ENCODE measurements at places on chromosomes 7 and 10. TPM values are rescaled to one million over a fixed set of nuclear protein-coding genes. Genes with fewer than 3 reads are reported as not detected.
A peak's percentile ranks its signal among the peaks of the same experiment; 100 is the strongest.

DNA sequence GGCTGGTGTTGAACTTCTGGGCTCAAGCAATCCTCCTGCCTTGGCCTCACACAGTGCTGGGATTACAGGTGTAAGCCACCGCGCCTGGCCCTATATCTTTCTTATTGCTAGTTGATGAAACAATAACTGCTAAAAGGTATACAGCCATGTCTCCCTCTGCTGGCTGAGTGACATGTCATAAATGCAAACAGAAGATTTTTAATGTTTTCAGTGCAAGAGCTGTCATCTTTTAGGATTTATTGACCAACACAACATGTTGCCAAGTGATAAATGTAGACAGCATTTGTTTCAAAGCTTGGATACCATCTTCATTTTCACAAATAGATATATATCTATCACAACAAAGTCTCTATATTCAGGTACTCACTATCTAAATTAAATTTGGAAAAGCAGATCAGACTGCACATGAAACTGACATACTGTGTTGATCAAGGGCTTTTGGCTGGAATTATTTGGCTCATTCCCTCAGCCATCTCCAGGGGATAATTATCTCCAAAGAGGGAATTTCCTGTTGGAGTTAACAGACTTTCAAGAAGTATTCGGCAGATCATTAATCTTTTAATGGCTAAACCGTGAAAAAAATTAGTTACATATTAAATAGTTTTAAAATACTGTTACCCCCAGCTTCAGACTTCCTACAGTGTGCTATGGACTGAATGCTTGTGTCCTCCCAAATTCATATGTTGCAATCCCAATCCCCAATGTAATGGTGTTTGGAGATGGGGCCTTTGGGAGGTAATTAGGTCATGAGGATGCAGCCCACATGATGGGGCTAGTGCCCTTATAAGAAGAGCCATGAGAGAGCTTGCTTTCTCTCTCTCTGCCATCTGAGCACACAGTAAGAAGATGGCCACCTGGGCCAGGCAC, 41.3 kb upstream of the SRPK2 start:
- H3K27me3 ChIP-seq = no peaks in the 10 kb centered on the region
- H3K4me1 ChIP-seq = no peaks in the 10 kb centered on the region
- no peak overlapping the region for H3K4me3 ChIP-seq
- no peak overlapping the region for H3K27ac ChIP-seq
- peak; percentile 55 for DNase-seq

MKI67 gene
- 151 TPM for total RNA-seq

ADARB2 gene
- 0.31 TPM for total RNA-seq

FRMD4A gene
- 7.1 TPM for total RNA-seq

- no peak overlapping the region for H3K4me3 ChIP-seq
- H3K4me1 ChIP-seq = no peaks in the 10 kb centered on the region
- H3K27me3 ChIP-seq = no peaks in the 10 kb centered on the region
- no peak overlapping the region for H3K27ac ChIP-seq
- no peak for DNase-seq
- H3K36me3 ChIP-seq = no peaks in the 10 kb centered on the region
Measured at GRCh38 chr7:136530831-136531230, 337.6 kb upstream of the CHRM2 start.

- no peak overlapping the region for H3K4me3 ChIP-seq
- no peaks in the 10 kb centered on the region for H3K36me3 ChIP-seq
- DNase-seq = no peak
Measured at GRCh38 chr10:7622969-7623368, 43.8 kb downstream of the ITIH5 start.

SLC13A4 gene
- not detected for total RNA-seq

DNA sequence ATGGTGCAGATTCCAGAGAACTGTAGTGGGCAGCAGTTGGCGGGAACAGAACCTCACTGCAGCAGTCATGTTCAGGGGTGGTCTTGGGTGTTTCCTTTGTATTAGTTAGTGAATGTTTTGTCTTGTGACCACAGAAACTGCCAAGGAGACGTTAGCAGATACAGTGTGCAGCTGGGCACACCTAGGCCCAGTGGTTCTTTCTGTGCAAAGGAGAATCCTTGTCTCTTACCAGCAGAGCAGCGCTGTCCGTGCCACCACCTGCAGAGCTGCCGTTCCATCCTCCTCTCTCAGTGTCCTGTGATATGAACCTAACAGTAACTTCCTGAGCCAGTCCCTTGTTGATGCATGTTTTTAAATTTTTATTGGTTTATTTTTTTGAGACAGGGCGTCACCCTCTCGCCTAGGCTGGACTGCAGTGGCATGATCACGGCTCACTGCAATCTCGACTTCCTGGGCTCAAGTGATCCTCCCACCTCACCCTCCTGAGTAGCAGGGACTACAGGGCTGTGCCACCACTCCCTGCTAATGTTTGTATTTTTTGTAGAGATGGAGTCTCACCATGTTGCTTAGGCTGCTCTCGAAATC, 60.6 kb downstream of the WDR37 start:
- H3K27me3 ChIP-seq = no peaks in the 10 kb centered on the region
- H3K4me3 ChIP-seq = no peak overlapping the region
- DNase-seq = no peak
- no peaks in the 10 kb centered on the region for H3K4me1 ChIP-seq
- no peak overlapping the region for H3K27ac ChIP-seq

DNA sequence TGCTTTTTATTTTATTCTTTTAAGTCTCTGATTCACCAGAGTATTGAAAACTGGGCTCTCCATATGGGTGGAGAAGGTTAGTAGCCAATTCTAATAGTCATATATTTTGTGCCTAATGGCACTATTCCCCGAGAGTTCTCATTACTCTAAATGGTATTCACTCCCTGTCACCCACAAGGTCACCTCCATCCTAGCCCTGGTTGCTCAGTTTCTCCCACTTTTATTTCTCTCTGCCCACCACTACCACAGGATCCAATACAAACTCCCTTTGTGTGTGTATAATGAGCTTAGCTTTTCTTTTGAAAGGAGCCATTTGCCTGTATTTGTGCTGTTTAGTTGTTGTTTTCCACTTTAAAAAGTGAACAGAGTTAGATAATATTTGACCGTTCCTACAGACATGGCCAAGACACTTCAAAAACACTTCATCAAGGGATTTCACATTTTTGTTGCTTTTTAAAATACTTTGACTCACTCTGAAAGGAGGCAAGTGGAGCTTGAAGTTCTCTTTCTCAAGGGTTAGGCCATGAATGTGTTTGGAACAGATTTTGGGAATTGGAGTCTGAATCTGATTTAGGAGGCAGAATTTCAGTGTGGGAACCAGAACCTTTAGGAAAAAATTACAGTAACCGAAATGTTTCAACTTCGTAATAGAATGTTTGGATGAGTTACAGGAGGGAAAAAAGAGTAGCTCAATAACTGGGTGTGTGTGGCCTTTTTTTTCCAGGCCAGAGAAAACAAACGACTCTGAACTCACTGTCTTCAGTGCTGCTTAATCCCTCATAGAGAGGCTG, 321.3 kb downstream of the BICC1 start:
- H3K36me3 ChIP-seq = no peaks in the 10 kb centered on the region
- no peak overlapping the region for H3K4me3 ChIP-seq
- no peaks in the 10 kb centered on the region for H3K4me1 ChIP-seq
- no peak overlapping the region for H3K27ac ChIP-seq
- no peaks in the 10 kb centered on the region for H3K27me3 ChIP-seq

GRCh38 chr7:36264123-36264801, 111.2 kb downstream of the EEPD1 start:
- H3K4me1 ChIP-seq = peaks cover 72% of the 10 kb centered on the region
- H3K27ac ChIP-seq = peak overlapping the region; percentile 72
- H3K4me3 ChIP-seq = no peak overlapping the region
- no peaks in the 10 kb centered on the region for H3K27me3 ChIP-seq
- no peaks in the 10 kb centered on the region for H3K36me3 ChIP-seq
- no peak for DNase-seq
